Activated gamma-delta T cell (primary cell): ENCODE measurements at places on chromosomes 6 and 20.

DNA sequence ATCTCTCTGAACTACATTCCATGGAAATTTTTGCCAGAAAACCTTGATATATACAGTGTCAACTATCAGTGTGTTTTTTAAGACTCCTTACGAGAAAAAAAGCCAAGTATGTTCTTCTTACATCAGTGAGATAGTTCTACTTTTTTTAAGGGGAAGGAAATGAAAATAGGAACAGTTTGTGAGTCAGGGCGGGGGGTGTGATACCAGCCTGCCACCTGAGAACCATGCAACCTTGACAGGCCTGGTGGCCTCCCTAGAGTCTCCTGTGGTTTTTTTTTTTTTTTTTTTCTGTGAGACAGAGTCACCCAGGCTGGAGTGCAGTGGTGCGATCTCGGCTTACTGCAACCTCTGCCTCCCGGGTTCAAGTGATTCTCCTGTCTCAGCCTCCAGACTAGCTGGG is 96.3 kb upstream of the GCM1 start:
- no peak for DNase-seq

DNA sequence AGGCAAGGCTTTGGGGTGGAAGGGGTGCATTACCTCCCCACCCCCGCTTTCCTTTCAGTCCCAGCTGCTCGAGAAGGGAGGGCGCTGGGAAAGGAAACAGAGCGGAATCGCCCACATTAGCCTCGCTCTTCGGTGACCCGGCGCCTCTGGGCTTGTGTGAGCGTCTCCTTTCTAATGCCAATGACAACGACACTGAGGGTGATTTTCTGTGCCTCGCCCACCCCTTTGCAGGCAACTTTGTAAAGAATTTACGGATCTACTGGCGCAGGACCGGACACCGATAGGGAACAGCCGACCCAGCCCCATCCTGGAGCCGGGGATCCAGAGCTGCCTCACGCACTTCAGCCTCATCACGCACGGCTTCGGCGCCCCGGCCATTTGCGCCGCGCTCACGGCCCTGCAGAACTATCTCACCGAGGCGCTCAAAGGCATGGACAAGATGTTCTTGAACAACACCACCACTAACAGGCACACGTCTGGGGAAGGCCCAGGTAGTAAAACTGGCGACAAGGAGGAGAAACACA is 24.3 kb downstream of the TFAP2B start:
- DNase-seq = no peak

- no peak for DNase-seq
Measured at GRCh38 chr6:84019842-84020211, 13.7 kb upstream of the MRAP2 start.

GRCh38 chr20:2930538-2930937 is 57.3 kb downstream of the PTPRA start:
- no peak for DNase-seq
